GM23248 (cell line): ENCODE measurements at places on chromosomes 2 and 18. TPM values are rescaled to one million over a fixed set of nuclear protein-coding genes. Genes with fewer than 3 reads are reported as not detected.
A peak's percentile ranks its signal among the peaks of the same experiment; 100 is the strongest.

DNA sequence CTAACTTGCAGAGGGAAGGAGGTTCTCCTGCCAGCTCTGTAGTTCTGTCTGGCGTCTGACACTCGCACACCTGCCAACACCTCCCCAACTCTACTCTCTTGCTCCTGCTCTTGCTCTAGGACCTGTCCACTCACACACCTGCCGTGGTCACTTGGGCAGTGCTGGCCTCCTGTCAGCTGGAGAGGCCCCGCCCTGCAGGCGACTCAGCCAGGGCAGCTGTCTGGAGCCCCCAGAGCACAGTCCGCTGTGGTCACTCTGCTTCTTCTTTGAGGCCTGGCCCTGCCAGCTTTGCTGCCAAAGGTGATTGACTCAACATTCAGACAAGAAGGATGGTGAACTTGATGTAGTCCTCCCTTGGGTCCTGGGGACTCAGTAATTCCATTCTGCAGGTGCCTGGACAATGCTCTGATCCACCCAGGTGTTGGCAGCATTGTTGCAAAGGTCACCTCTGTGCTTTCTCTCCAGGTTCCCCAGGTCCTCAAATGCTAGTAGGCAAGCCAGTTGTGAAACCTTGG is 18.7 kb downstream of the TPO start:
- H3K27me3 ChIP-seq, result no peaks in the 10 kb centered on the region
- H3K36me3 ChIP-seq, result no peaks in the 10 kb centered on the region
- no peak overlapping the region for H3K4me3 ChIP-seq
- no peaks in the 10 kb centered on the region for H3K4me1 ChIP-seq

GRCh38 chr2:58449286-58450010 is 208.3 kb upstream of the FANCL start:
- H3K4me3 ChIP-seq, result no peak overlapping the region
- no peaks in the 10 kb centered on the region for H3K36me3 ChIP-seq
- no peaks in the 10 kb centered on the region for H3K27me3 ChIP-seq
- DNase-seq, result peak; percentile 26
- 0 out of 2 replicates have a peak, but pooled peaks cover 4% of the 10 kb centered on the region for H3K4me1 ChIP-seq

The MALL gene
- total RNA-seq, result 42.1 and 43.7 TPM in 2 replicates

DNA sequence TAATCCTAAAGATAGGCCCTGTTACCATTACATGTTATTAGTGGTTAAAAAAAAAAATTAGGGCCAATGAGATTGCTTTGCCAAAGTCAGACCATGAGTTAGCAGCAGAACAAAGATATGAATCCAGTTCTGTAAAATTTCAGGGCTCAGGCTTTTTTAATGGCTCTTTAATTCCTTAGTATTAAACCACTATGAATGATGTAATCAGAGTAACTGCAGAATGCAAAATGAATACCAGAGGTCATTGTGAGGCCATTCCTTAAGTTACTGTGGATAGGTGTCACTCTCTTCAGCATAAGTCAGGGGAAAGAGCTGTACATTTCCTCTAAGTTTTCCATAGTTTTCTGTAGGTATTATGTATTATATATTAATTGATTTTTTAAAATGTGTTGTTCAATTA is 42.2 kb upstream of the TBR1 start:
- H3K27ac ChIP-seq, result no peak overlapping the region
- no peak overlapping the region for H3K4me3 ChIP-seq
- peaks cover 20% of the 10 kb centered on the region for H3K4me1 ChIP-seq
- H3K27me3 ChIP-seq, result no peaks in the 10 kb centered on the region

The GPR39 gene
- 2.6 and 3.8 TPM in 2 replicates for total RNA-seq

DNA sequence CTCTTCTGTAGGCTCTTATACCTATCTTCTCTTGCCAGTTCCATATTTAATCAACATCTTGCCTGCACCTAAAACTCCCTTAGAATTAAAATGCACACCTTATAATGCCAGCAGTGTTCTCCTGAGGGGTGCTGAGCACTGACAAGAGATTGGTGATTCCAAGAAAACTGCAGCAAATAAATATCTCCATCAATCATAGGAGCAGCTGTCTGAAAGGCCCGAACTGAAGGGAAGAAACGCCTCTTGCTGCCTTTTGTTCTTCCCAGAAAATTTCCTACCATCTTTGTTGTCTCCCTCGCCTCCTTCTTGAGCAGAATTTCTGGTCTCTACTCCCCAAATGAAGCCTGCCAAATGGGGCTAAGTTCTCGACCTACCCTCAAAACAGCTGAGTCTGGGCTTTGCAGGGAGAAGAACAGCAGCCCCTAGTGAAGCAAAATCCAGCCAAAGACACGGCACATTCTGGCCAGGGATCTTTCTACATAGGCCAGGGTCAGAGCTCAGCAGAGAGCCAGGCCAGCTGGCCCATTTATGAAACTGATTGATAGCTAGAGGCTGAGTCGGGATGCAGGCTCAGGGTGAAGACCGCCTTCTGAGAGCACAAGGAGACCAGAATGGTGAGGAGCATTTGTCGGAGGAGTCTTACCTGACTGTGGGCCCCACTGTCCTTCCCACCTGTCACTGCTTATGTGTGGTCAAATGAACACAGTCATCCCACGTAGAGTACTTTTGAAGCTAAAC is 20.4 kb upstream of the TMEM247 start:
- no peak for DNase-seq
- no peaks in the 10 kb centered on the region for H3K4me1 ChIP-seq
- no peak overlapping the region for H3K27ac ChIP-seq
- H3K27me3 ChIP-seq, result no peaks in the 10 kb centered on the region
- H3K4me3 ChIP-seq, result no peak overlapping the region

GRCh38 chr18:44696892-44697291 is 16.2 kb downstream of the SETBP1 start:
- H3K4me1 ChIP-seq, result peaks cover 26% of the 10 kb centered on the region
- H3K27me3 ChIP-seq, result no peaks in the 10 kb centered on the region
- H3K36me3 ChIP-seq, result no peaks in the 10 kb centered on the region
- no peak overlapping the region for H3K27ac ChIP-seq

The NYAP2 gene
- not detected in 2 replicates for total RNA-seq

DNA sequence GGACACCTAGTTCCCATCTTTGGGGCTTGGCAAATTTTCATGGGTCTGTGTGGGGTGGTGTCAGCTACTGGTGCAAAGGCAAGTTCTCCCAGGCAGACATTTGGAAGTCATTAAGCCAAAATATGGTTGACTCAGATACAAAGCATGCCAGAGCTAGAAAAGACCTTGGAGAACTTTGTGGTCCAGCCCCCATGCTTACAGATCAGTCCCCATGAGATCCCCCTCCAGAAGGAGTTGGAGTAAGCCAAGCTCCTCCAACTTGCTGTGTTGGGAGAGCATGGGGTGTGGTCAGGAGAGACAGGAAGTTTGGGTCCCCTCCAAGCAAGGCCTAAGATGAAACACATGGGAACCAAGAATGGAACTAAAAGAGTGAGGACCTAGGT is 224.5 kb downstream of the CYP26B1 start:
- no peaks in the 10 kb centered on the region for H3K27me3 ChIP-seq
- DNase-seq, result peak; percentile 74
- H3K27ac ChIP-seq, result no peak overlapping the region
- H3K4me1 ChIP-seq, result peaks cover 25% of the 10 kb centered on the region
- H3K36me3 ChIP-seq, result no peaks in the 10 kb centered on the region

- no peaks in the 10 kb centered on the region for H3K27me3 ChIP-seq
- no peaks in the 10 kb centered on the region for H3K4me1 ChIP-seq
- H3K36me3 ChIP-seq, result no peaks in the 10 kb centered on the region
- H3K27ac ChIP-seq, result no peak overlapping the region
These were observed 94.6 kb downstream of the PTH2R start for GRCh38 chr2:208501206-208501605.

DNA sequence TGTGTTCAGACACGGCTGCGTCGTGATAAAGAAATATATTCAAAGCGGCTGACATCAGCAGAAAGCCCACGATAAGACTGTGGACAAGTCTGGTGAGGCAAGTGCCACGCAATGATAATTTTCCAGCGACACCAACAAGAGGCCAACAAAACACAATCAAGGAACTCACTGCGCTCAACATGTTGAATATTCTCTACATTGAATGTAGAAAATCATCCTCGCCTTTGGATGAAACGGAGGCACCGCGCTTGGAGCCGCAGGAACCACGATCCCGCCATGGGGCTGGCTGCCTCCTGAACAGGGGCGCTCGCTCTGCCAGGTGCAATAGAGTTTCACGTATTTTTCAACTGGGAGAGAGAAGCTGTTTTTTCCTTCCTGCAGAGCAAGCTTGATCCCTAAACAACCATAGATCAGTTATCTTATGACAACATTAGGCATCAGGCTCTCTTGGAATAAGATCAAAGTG is 220.3 kb downstream of the ATAD2B start:
- no peaks in the 10 kb centered on the region for H3K27me3 ChIP-seq
- DNase-seq, result no peak
- H3K4me1 ChIP-seq, result no peaks in the 10 kb centered on the region
- no peak overlapping the region for H3K4me3 ChIP-seq
- no peak overlapping the region for H3K27ac ChIP-seq

DNA sequence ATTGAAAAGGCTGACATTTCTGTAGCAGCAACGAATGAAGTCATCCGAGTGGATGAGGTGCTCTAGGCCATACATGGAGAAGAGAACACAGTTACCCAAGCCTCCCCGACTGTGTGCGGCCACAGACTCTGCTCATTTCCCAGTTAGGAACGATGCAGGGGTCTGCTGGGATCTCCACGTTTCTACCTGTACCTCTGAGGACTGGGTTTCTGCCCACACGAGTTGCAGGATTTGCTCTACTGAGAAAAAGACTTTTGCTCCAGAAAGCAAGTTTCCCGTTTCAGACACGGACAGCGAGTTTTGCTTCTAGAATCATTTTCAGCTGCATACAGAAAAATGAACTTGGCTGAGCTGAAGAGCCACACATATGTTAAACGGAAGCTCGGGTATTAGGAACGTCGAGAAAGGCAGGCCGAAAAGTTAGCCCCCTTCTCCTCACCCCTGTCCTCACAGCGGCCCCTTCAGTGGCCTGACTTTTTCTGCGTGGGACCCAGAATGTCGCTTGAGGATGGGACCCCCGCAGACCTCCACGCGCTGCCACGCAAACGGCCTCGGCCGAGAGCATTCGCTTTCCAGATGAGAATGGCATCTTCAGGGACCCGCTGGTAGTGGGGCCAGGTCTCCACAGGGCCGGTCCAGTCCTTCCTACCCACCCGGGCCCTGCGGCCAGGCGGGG is 582 bp upstream of the RAB31 start:
- H3K27me3 ChIP-seq, result no peaks in the 10 kb centered on the region
- DNase-seq, result peak; percentile 63
- peaks cover 34% of the 10 kb centered on the region for H3K4me1 ChIP-seq
- H3K4me3 ChIP-seq, result peak overlapping the region; percentile 83
- no peaks in the 10 kb centered on the region for H3K36me3 ChIP-seq

GRCh38 chr2:82198809-82199492 is 1894.4 kb upstream of the LRRTM1 start:
- no peaks in the 10 kb centered on the region for H3K27me3 ChIP-seq
- H3K36me3 ChIP-seq, result no peaks in the 10 kb centered on the region
- H3K27ac ChIP-seq, result no peak overlapping the region
- H3K4me1 ChIP-seq, result no peaks in the 10 kb centered on the region
- no peak for DNase-seq
- H3K4me3 ChIP-seq, result no peak overlapping the region

DNA sequence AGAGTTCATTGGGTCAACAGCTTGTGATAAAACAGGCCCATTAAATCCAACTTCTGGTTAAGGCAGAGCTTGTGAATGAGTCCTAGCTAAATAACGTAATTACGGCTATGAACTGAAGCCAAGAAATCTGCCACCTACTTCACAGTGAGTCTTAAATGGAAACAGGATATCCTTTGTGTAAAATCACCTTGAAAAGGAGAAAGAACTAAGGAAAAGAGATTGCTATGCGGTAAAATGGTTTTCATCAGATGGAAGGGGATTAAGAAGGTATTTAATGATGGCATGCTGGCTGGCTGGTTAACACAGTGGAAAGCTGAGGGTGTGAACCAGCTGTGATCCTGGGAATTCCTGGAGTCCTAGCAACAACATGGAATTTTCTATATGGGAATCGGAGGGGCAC is 156.6 kb downstream of the DOK6 start:
- H3K4me1 ChIP-seq, result no peaks in the 10 kb centered on the region
- no peak overlapping the region for H3K4me3 ChIP-seq
- DNase-seq, result no peak

DNA sequence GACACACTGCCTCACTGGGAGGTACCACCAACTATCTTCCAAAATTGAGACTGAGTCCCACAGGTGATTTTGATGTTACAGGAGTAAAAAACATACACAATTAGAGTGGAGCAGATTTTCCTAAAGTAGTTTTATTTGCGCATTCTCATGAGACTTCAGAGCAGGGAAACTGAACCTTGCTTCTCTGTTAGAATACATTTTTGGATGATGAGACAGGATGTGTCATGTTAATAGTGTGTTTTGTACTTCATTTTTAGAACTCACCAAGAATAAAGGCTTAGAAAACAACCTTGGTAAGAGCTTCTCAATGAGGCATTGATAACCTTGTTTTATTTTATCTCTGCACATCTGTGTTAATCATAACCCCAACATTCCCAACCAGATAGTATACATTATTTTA is 310.2 kb upstream of the GALNT5 start:
- DNase-seq, result peak; percentile 36
- no peaks in the 10 kb centered on the region for H3K27me3 ChIP-seq
- H3K4me1 ChIP-seq, result 0 out of 2 replicates have a peak, but pooled peaks cover 3% of the 10 kb centered on the region
- no peak overlapping the region for H3K27ac ChIP-seq

The PLEKHM3 gene
- 6.6 and 19.9 TPM in 2 replicates for total RNA-seq

The ANKRD62 gene
- not detected in 2 replicates for total RNA-seq

The C2orf80 gene
- total RNA-seq, result not detected in 2 replicates

GRCh38 chr2:127326289-127326945 is 32.5 kb upstream of the ERCC3 start:
- no peaks in the 10 kb centered on the region for H3K27me3 ChIP-seq
- peaks cover 16% of the 10 kb centered on the region for H3K4me1 ChIP-seq
- peak; percentile 28 for DNase-seq
- no peak overlapping the region for H3K4me3 ChIP-seq

The RAB31 gene
- total RNA-seq, result 40.5 and 49.2 TPM in 2 replicates
